Common myeloid progenitor, CD34-positive (primary cell): ENCODE measurements at places on chromosomes 4 and X.

DNA sequence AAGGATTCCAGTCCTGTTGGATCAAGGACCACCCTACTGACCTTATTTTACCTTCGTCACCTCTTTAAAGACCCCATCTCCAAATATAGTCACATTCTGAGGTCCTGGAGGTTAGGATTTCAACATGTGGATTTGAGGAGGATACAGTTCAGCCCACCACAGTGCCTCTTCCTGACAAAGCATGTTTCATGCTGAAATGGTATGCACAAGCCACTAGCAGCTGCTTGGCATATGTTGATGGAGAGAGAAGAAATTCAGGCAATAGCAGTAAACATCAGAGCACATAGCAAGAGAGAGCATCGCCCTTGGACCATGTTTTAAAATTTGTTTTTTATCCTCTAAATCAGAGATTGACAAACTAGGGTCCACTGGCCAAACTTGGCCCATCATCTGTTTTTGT is 172.1 kb downstream of the PRKX start:
- no peaks in the 10 kb centered on the region for H3K36me3 ChIP-seq
- H3K4me1 ChIP-seq, result no peaks in the 10 kb centered on the region
- H3K27me3 ChIP-seq, result peaks cover 3% of the 10 kb centered on the region
- no peak overlapping the region for H3K4me3 ChIP-seq
- DNase-seq, result no peak

- H3K4me3 ChIP-seq, result no peak overlapping the region
- no peaks in the 10 kb centered on the region for H3K27me3 ChIP-seq
- no peaks in the 10 kb centered on the region for H3K4me1 ChIP-seq
- H3K27ac ChIP-seq, result no peak overlapping the region
Observed at GRCh38 chr4:23986270-23986669, 96.4 kb upstream of the PPARGC1A start.

- H3K4me1 ChIP-seq, result no peaks in the 10 kb centered on the region
- H3K36me3 ChIP-seq, result no peaks in the 10 kb centered on the region
- no peaks in the 10 kb centered on the region for H3K27me3 ChIP-seq
Observed at GRCh38 chr4:68132342-68132741, 2.7 kb upstream of the TMPRSS11F start.

GRCh38 chr4:113394730-113395530 is 345.5 kb downstream of the ANK2 start:
- no peak overlapping the region for H3K4me3 ChIP-seq
- no peaks in the 10 kb centered on the region for H3K4me1 ChIP-seq
- no peak overlapping the region for H3K27ac ChIP-seq
- DNase-seq, result peak; percentile 78
- H3K36me3 ChIP-seq, result no peaks in the 10 kb centered on the region
- no peaks in the 10 kb centered on the region for H3K27me3 ChIP-seq

GRCh38 chr4:1722551-1723118 is 1.3 kb downstream of the TACC3 start:
- DNase-seq, result no peak
- no peaks in the 10 kb centered on the region for H3K27me3 ChIP-seq
- peak overlapping the region; percentile 84 for H3K27ac ChIP-seq
- H3K4me1 ChIP-seq, result peaks cover 12% of the 10 kb centered on the region

DNA sequence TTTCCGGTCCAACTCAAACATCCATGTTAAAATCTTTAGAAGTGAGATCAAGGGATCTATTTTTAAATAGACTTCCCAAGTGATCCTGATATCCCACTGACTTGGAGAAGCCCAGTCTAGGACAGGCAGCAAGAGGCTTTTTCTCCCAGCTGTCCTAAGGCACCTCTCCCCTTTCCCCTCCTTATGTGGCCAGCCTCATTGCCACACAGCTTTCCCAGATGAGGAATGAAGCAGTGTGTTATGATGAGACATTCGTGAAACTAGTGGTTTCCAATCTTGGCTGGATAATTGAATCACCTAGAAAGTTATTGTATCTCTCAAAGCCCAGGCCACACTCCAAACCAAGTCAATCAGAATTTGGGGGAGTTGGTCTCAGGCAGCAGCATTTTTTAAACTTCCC is 16.8 kb upstream of the HSD17B13 start:
- H3K27me3 ChIP-seq, result no peaks in the 10 kb centered on the region
- H3K36me3 ChIP-seq, result peaks cover 56% of the 10 kb centered on the region
- no peak overlapping the region for H3K27ac ChIP-seq

DNA sequence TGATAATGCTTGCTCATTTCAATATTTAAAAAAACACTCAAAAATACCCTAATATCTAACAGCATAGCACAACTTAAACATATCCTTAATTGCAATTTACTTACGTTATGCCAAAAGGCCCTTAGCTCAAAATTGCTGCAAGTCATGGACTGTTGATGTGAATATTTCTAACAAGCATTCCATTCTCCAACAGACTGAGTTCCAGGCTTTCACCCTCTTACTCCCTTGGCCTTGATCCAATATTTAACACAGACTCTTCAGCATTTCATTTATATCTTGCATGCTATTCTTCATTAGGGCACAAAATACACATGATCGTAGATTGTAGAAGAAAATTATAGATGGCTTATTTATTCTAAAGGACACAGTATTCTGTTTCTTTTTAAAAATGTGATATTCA is 96.5 kb downstream of the RNF150 start:
- H3K4me1 ChIP-seq, result no peaks in the 10 kb centered on the region
- no peak overlapping the region for H3K27ac ChIP-seq
- no peaks in the 10 kb centered on the region for H3K36me3 ChIP-seq
- no peaks in the 10 kb centered on the region for H3K27me3 ChIP-seq
- DNase-seq, result no peak
- no peak overlapping the region for H3K4me3 ChIP-seq

DNA sequence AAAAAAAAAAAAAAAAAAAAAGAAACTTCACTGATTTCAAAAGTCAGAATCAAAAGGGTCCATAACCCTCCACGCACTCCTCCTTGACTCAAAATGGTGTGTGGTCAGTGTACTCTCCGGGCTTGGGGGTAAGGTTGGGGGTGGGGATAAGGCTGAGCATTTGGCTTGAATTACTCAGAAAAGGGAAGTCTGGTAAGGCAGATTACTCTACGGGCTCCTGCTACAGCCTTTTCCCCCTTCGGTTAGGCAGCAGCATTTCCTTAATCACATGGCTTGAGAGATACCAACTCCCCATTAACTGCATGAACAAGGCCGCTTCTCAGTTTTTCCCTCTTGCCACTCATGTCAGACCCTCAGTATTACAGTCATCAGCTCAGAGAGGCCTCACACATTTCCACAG is 135.4 kb upstream of the DUSP21 start:
- H3K27me3 ChIP-seq, result no peaks in the 10 kb centered on the region
- DNase-seq, result peak; percentile 42
- no peak overlapping the region for H3K4me3 ChIP-seq
- no peak overlapping the region for H3K27ac ChIP-seq
